ENCODE measurements at places on chromosomes 1 and 21.

DNA sequence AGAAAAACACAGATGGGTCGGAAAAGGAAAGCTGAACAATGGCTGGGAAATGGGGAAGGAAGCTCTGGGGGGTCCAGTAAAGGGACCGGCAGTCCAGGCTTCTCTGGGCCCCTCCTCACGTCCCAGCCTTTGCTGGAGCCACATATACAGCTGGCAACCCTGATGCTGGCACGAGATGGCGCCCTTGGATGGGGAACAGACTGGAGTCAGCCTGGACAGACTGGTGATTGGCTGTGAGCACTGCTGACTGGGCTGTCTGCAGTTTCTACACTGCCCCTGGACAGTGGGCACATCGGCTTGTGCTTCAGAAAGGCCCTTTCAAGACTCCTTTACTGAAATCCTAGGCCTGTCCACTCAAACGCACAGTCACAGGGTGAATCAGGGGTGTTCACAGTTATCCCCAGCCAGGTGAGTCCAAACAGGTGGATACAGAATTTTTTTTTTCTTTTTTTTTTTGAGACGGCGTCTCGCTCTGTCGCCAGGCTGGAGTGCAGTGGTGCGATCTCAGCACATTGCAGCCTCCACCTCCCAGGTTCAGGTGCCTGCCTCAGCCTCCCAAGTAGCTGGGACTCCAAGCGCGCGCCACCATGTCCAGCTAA lies 31.1 kb upstream of the ZBTB40 start:
- peak; percentile 55 for DNase-seq

- no peak for DNase-seq
These were observed 42.3 kb upstream of the SYT14 start for GRCh38 chr1:209895709-209896108.

DNA sequence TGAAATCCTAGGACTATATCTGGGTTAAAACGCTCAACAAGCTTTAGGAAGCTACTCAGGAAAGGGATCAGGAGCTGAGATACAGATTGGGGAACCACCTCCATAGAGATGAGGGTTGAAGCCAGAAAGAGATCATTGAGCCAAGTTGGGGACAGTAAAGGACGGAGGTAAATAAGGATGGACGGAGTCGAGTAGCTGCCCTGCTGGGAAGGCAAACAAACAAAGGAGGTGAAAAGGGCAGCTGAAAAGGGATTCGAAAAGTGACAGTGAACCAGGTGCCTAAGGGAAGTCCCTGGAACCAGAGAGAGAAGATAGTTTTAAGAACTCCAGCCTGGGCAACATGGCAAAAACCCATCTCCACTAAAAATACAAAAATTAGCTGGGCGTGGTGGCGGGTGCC lies 6.3 kb upstream of the CAMSAP2 start:
- no peak for DNase-seq

- no peak for DNase-seq
These were observed 48.8 kb downstream of the PPP1R12B start for GRCh38 chr1:202397256-202397655.

DNA sequence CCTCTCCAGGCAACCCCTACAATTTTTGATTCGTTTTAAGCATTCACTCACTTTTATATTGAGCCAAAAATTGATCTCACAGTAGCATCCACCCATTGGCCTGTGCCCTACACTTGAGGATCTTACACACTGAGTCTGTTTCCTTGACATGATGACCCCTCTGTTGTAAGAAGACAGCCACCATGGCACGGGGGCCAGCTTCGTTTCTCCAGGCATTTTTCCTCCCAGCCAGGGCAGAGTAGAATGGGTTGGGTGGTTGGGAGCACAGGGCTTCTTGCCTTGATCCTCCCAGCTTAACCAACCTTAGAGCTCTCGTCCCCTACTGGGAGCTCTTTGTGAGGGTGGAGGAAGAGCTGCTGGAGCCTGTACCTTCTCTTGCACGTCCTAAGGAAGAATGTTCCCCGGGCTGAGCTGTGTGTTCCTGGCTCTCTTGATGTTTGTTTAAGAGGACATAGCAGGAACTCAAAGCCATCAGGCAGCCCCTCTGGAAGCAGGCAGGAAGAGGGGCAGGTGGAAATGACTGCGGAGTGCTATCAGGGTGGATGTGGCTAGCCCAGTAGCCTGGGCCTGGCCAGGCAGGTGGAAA lies 213.2 kb upstream of the TMEM51 start:
- DNase-seq: no peak

DNA sequence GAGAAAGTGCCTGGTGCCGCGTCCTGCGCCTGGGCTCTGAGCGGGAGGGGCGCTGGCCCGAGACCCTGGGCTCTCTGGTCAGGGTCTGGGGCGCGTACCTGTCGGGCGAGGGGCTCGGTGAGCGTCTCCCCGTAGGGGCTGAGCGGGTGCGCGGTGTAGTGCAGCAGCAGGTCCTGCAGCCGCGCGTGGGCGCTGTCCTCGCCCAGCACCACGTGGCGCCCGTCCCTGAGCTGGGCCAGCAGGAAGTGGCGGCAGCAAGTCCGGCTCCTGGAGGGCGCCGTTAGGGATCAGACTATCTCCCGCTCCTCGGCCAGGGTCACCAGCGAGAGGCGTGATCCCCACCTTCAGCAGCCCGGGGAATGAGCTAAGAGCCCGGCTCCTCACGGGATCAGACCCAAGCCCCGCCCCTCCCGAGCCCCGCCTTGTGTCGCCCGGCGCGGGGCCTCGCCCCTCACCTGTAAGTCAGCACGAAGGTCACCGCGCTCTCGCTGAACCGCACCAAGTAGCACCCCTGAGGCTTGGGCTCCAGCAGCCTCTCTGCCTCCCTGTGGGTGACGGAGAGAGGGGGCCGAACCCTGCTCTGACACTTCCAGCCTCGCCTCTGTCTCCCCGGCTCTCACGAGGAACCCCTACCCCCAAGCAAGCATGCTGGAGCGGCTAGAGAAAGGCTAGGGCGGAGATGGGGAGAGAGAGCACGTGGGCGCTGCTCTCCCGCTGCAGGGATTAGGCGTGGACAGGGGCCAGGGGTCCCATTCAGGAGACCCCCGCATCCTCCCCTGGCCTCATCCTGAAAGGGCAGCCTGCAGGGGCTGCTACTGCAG lies 2.7 kb downstream of the SH2D2A start:
- DNase-seq: peak; percentile 78

DNA sequence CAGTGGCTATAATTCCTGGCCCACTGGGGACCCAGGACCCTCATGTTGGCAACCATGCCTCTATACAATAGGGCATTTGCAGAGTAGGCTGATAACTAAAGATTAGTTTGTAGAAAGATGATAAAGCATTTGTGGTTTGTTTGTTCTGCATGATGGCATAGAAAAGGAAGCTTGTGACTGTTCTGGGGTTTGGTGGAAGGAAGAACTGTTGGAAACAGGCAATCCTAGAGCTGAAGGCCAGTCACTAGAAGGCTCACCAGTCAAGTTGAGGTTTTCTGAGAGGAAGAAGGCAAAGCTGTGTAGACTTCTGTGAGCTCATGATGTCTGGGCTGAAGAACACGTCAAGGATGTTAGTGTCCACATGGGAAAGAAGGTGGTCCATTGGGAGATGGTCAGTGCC lies 140.3 kb upstream of the VANGL1 start:
- no peak for DNase-seq

Measured in activated naive CD4-positive, alpha-beta T cell treated with anti-CD3 and anti-CD28 coated beads, Interleukin-2, amount 50 U/mL, for 16 hours (primary cell).